ENCODE measurements at places on chromosomes 4 and X. TPM values are rescaled to one million over a fixed set of nuclear protein-coding genes. Genes with fewer than 3 reads are reported as not detected.

Gene TBC1D8B
- total RNA-seq: 8.1 TPM

Gene DYNLT3
- total RNA-seq: 21.9 TPM

Gene CCDC158
- total RNA-seq: not detected

Gene GPR119
- total RNA-seq: not detected

Gene TRPC3
- not detected for total RNA-seq

Gene STAP1
- total RNA-seq: not detected

Gene SCML1
- total RNA-seq: 10.7 TPM

Gene KIAA1210
- total RNA-seq: not detected

Gene PF4V1
- not detected for total RNA-seq

Gene ENPP6
- total RNA-seq: not detected

Gene FAM9C
- total RNA-seq: not detected

Gene CT45A5
- not detected for total RNA-seq

Gene NHSL2
- 0.42 TPM for total RNA-seq

Gene SLC26A1
- not detected for total RNA-seq

Gene TMEM154
- total RNA-seq: 118 TPM

Gene TMPRSS11B
- total RNA-seq: not detected

Gene IBSP
- not detected for total RNA-seq

Gene ZNF280C
- 5.0 TPM for total RNA-seq

Gene APLN
- 8.2 TPM for total RNA-seq

Gene PAGE4
- not detected for total RNA-seq

Gene GIMD1
- not detected for total RNA-seq

Gene SOX3
- total RNA-seq: not detected

Gene RAB9B
- total RNA-seq: 0.11 TPM

Gene NPY5R
- total RNA-seq: not detected

Gene FDCSP
- not detected for total RNA-seq

Gene DDX53
- not detected for total RNA-seq

Gene GPR143
- 1.3 TPM for total RNA-seq

Gene PNMA5
- total RNA-seq: not detected

Gene HSD17B13
- total RNA-seq: not detected

Gene SPANXB1
- total RNA-seq: not detected

Gene H2AZ1
- 868 TPM for total RNA-seq

Gene GC
- total RNA-seq: not detected

Gene PDZD4
- 0.04 TPM for total RNA-seq

Gene GUCY1A1
- total RNA-seq: not detected

Gene TCEAL6
- not detected for total RNA-seq

Gene L1CAM
- total RNA-seq: 47.6 TPM

Gene PABPC1L2A
- total RNA-seq: not detected

Gene RENBP
- total RNA-seq: 0.14 TPM

Gene NLGN4X
- total RNA-seq: 0.04 TPM

Gene RHOXF1
- not detected for total RNA-seq

Gene NONO
- 388 TPM for total RNA-seq

Gene GRID2
- total RNA-seq: not detected

Gene TMEM150C
- total RNA-seq: 0.14 TPM

Gene NSD2
- total RNA-seq: 115 TPM

Gene SMIM14
- 10.4 TPM for total RNA-seq

Gene SMIM10L2A
- total RNA-seq: 0.03 TPM

Data from foreskin keratinocyte (primary cell).